ENCODE measurements at places on chromosomes 7 and 10. TPM values are rescaled to one million over a fixed set of nuclear protein-coding genes. Genes with fewer than 3 reads are reported as not detected.

Gene POLL
- 18.9 TPM for polyA plus RNA-seq

Gene PRSS1
- polyA plus RNA-seq, result not detected

Gene CYP2C8
- not detected for polyA plus RNA-seq

Gene FOXI2
- polyA plus RNA-seq, result not detected

DNA sequence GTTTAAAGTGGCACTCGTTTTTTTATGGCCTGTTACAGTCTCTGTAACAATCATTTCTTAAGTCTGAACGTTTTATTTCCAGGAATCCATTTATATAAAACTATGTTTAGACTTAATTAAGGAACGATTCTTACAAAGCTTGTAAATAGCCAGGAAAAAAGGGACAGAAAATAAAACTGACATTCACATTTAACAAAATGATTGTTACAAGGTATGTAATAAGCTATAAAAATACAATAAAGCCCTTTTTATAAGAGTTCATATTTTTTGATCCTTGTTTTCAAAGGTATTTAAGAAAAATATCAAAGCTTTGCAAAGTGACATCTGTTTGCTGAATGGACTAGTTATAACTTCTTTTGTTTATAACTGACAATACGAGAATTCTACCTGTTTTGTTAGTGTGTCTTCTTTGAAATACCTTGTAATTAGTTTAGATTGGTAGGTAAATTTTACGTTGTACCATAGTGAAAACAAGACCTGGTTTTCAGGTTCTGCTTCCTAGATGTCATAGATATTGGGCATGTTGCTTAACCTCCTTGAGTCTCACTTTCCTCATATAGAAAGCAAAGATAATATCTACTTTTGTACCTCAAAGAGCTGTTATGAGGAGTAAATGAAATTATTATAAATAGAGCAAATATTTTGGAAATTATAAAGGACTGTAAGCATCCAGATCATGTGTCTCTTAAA lies 25.8 kb downstream of the BTRC start:
- no peak for DNase-seq

DNA sequence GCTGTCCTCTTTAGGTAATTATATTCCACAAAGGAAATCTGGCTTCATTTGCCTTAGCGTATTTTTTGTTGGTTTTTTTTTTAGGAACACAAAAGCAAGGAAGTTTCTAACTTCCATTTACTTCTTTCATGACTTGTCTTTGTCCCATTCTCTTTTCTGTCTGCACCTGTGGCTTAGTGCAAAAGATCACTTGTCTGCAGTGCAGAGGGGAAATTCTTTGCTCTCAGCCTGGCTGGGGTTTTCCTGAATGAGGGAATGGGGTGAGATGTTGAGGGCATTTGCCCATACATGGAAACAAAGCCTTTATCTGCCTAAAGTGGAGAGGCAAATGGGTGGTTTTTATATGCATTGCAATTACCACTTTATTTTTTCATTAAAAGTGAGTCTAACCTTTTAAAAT lies 361.1 kb upstream of the IGFBP3 start:
- no peak for DNase-seq

DNA sequence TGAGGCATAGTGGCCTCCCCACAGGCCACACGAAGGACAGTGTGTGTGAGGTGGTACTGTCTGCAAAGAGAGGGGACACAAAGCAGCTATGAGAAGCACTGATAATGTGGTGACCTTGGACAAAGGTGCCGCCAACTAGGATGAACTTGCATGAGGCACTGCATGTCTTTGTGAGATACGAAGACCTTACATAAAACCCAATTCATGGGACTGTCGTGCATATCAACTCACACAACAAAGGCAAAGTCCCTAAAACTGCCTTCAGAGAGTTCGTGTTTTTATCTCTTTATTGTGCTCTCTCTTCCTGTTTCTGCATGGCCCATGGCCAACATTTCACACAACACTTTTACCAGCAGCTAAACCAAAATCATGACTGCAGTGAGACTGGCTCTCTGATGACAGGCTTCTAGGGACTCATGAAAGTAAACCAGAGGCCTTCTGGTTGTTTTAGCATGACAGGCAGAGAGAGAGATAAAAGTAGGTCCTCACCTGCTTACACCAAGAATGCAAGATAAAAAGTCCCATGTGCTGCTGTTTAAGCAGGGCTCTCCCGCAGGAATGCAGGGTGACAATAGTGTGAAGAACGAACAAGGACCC lies 347.8 kb downstream of the ELMO1 start:
- DNase-seq, result peak; percentile 35

GRCh38 chr7:120055300-120055699 lies 217.7 kb upstream of the KCND2 start:
- DNase-seq, result no peak

- no peak for DNase-seq
Measured at GRCh38 chr7:8221101-8221495, 40.9 kb downstream of the ICA1 start.

- DNase-seq, result no peak
Measured at GRCh38 chr10:120715171-120715570, 136.0 kb upstream of the WDR11 start.

- no peak for DNase-seq
Measured at GRCh38 chr10:100923580-100923979, 10.8 kb downstream of the SLF2 start.
